ENCODE measurements at places on chromosomes 5 and 9.

- DNase-seq, result no peak
Measured at GRCh38 chr9:70948744-70949143, 172.7 kb downstream of the TRPM3 start.

- no peak for DNase-seq
Measured at GRCh38 chr5:86797677-86798076, 179.9 kb downstream of the COX7C start.

DNA sequence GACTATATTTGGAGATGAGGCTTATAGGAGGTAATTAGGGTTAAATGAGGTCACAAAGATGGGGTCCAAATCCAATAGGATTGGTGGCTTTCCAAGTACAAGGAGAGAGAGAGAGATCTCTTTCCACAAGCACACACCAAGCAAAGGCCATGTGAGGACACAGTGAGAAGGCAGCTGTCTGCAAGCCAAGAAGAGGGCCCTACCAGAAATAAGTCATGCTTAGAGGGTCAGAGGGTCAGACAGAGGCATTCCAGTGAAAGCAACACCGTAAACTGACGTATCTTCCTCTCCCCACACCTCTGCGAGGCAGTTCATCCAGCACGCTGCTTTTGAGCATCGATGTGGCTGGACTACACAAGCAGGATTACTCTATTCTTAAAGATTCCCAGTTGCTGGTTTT is 87.9 kb downstream of the SLC1A3 start:
- DNase-seq, result no peak

DNA sequence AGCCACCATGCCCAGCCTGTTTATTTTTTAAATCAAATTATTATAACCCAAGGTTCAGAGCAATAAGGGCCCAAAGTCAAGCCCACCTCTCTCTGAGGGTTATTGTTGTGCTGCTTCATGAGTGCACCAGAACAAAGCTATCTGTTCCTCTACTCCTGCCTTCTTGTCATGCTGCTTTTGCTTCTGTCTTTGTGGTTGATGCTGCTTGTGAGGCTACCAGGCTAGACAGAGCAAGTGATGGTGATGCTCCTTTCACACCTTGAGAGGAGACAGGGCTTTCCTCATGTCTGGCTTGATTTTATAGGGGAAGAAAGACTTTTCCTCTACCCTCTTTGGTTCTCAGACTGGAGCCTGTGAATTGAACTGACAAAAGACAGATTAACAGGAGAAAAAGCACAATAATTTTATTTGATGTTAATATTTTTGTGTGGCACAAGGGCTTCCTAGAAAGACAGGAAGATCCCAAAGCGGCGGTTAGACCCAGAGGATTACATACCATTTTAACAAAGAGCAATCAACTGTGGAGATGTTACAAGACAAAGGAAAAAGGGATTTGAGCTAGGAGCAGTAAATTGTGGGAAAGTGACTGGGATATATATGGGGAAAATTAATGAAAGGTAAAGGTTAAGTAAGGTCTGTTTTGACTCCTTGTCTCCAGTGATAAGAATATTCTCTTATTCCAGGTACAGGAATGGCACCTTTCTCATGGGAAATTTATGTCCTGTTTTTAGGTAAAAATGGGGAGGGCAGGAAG is 4.4 kb upstream of the CD180 start:
- DNase-seq, result no peak

DNA sequence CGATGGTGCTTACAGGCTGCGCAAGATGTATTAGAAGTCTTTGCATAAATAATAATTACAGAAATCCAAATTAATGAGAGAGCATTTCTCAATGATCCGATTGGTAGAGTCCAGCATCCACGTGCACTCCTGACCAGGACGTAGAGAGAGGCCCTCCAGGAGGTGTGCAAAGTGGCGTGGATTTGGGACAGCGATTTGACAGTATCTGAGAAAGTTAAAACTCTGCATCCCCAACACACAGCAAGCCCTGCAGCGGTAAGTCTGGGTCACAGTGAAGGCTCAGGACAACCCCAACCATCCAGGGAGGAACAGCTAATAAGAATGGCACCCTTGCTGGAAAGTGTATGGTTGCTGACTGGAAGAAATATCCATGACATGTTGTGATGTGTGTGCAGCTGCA is 180.2 kb downstream of the AUH start:
- no peak for DNase-seq

DNA sequence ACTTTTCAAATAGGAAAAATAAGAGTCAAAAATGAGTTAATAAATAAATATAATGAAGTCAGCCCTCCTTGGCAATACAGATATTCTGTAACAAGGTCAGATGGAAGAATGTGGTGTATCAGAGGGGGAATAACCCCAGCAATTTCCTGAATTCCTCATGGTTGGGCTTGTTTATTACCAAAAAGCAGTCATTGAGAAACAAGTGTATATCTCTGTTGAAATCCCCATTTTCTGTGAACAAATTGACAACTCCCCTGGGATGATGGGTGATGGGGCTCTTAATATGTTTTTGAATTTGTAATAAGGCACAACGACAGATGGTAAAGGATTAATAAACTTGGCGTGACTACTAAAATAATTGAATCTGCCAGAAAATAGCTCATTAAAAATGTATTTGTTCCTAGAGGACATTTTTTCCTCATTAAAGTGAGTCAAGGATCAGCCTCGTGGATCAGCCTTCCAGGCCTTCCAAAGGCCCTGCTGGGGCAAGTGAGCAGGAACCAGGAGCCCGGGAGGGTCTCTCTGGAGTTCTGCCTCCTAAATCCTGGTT is 34.2 kb downstream of the THBS4 start:
- DNase-seq, result no peak

DNA sequence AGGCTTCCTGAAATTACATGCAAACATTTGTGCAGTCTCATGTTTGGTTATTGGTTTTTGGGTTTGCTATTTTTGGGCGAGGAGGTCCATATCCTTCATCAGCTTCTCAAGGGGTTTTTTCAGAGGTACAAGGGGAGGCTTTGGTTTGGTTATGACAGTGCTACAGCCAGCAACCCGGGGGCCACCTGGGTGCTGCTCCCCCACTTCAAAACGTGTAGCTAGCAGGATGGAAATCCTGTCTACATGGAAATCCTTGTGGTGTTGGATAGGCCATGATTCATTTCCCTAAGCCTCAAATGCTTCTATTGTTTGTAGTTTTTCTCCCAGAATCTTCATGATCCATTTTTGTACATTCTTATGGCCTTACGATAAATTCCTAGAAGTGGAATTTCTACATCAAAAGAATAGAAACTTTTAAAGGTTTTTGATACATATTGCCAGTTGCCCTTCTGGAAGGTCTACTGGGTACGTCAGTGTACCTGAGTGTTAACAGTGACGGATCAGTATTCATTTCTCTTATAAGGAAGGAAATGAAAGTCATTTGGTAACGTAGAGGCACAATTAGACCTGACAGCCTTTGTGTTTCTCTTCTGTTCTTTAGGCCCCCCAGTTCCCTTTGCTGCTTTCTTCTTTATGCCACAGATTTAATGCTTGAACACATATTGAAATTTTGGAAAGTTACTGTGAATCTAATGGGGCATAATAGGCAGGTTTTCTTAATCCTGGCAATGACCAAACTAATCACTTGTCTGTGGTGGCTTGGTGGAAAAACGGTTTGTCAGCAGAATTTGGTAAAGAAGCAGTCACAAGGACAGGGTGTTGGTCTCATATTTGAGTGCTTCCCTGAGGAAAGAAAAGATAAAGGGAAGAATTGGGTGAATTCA is 69.7 kb upstream of the ABL1 start:
- no peak for DNase-seq

- DNase-seq, result no peak
Measured at GRCh38 chr5:140342287-140342686, 4.1 kb downstream of the HBEGF start.

GRCh38 chr5:15808577-15808976 is 308.6 kb downstream of the FBXL7 start:
- DNase-seq, result no peak

GRCh38 chr5:112366987-112367386 is 52.1 kb downstream of the EPB41L4A start:
- DNase-seq, result no peak

- DNase-seq, result peak; percentile 48
Measured at GRCh38 chr5:94691291-94691690, 72.8 kb downstream of the SLF1 start.

Measured in NCI-H1092 treated with DMSO at 0.1 percent for 48 hours (cell line).